HepG2 (cell line): ENCODE measurements at places on chromosomes 6 and 20.
A peak's percentile ranks its signal among the peaks of the same experiment; 100 is the strongest.

GRCh38 chr20:4896971-4897497, 104.3 kb downstream of the SLC23A2 start:
- no peak for DNase-seq
- no peaks in the 10 kb centered on the region for H3K27me3 ChIP-seq
- no peak overlapping the region for H3K27ac ChIP-seq
- H3K36me3 ChIP-seq, result peaks cover 64% of the 10 kb centered on the region
- H3K4me3 ChIP-seq, result no peak overlapping the region
- peaks cover 15% of the 10 kb centered on the region; the same call in 1 of the 2 replicates for H3K4me1 ChIP-seq

DNA sequence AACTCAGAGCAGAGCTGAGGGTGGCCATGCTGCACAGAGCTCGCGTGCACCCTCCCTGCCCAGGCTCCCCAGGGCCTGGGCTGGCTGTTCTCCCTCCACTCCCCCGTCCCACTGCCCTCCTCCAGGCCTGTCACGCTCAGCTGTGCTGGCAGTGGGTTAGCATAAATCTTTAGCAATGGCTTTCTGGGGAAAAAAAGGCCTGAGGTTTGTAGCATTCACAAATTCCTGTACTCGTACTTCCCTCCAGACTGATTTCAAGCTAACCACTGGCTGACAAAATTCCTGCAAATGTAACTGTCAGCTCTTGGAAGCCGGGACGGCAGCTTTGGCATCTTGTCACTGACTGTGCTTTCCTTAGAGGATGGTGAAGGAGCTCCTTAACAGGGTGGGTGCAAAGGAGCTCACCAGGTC, 22.3 kb upstream of the SMOC2 start:
- H3K4me3 ChIP-seq, result no peak overlapping the region
- H3K27me3 ChIP-seq, result peaks cover 77% of the 10 kb centered on the region
- DNase-seq, result no peak
- no peaks in the 10 kb centered on the region for H3K4me1 ChIP-seq

DNA sequence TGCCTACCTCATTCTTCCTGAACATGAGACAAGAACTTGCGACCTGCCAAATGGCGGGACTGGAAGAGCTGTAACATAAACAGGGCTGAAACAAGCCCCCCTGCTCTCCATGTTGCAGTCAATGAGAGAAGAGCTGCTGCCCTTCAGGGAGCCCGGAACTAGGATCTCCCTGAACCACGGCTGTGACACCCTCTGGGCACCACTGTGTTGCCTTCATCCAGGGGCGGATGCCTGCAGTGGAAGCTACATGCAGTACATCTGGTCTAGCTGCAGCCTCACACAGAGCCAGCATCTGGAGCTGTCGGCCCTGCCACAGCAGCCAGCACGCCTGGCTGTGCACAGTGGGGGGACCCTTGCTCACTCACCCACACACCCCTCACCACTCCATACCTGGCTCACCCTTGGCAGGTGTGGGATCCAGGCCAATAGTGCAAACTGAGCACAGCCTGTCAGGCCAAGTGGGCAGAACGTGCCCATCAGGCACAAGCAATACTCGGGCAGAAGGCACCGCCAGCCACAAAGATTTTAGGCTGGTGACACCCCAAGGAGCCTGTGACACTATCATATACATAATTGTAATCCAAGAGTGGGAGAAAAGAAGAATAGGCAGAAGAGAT, 451.3 kb downstream of the HTR1B start:
- H3K36me3 ChIP-seq, result no peaks in the 10 kb centered on the region
- no peak for DNase-seq
- no peaks in the 10 kb centered on the region for H3K27me3 ChIP-seq
- no peak overlapping the region for H3K4me3 ChIP-seq
- no peak overlapping the region for H3K27ac ChIP-seq
- H3K4me1 ChIP-seq, result no peaks in the 10 kb centered on the region

DNA sequence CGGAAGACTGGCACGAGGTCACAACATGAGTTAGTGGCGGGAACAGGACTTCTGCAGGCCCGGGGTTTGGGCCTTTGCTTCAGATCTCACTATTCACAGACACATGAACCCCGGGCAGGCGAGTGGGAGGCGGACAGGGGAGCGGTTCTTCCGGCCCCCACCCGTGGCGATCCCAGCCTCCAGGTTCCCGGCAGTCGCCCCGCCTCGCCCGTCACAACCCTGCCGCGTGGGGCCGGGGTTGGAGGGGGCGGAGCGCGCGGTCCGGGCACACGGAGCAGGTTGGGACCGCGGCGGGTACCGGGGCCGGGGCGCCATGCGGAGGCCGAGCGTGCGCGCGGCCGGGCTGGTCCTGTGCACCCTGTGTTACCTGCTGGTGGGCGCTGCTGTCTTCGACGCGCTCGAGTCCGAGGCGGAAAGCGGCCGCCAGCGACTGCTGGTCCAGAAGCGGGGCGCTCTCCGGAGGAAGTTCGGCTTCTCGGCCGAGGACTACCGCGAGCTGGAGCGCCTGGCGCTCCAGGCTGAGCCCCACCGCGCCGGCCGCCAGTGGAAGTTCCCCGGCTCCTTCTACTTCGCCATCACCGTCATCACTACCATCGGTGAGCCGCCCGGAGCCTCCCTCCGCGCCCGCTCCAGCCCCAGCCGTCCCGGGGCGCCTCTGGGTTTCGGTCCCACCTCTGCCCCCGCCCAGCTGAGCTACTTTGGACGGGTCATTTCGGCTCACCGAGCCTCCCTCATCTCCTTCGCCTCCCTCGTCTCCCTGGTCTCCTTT, at the start of gene KCNK15:
Gene KCNK15 (plus strand): TSS at position 268 of the 769 bp plus-strand sequence. CDS start 46 bp downstream, at position 314.
- DNase-seq, result no peak
- peaks cover 10% of the 10 kb centered on the region for H3K4me1 ChIP-seq
- H3K27ac ChIP-seq, result no peak within 1 kb of the TSS
- no peaks in the 10 kb centered on the region for H3K36me3 ChIP-seq
- peak within 1 kb of the TSS; percentile 62; the same call in 1 of the 2 replicates for H3K4me3 ChIP-seq

GRCh38 chr6:158149641-158150040, 18.4 kb downstream of the SERAC1 start:
- H3K27ac ChIP-seq, result no peak overlapping the region
- no peak for DNase-seq
- peaks cover 25% of the 10 kb centered on the region for H3K4me1 ChIP-seq
- no peak overlapping the region for H3K4me3 ChIP-seq

DNA sequence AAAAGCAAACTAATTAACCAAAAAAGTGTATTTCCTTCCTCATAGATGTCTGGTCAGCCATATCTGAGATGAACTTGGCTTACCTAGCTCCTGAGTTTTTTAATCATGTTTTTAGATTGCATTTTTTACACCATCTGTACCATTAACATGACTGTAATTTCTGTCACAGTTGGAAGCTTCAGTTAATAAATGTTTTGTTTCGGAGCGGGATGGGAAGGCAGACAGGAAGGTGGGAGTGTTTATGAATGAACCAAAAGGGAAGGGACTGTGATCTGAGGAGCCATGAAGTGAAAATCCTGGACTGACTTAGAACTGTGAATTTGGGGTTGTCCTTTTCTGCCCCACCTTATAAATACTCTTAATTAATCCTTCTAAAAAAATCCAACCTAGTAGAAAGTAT, 445.6 kb upstream of the SOX4 start:
- H3K36me3 ChIP-seq, result no peaks in the 10 kb centered on the region
- H3K4me1 ChIP-seq, result peaks cover 16% of the 10 kb centered on the region
- DNase-seq, result no peak
- H3K27ac ChIP-seq, result no peak overlapping the region
- H3K27me3 ChIP-seq, result no peaks in the 10 kb centered on the region

DNA sequence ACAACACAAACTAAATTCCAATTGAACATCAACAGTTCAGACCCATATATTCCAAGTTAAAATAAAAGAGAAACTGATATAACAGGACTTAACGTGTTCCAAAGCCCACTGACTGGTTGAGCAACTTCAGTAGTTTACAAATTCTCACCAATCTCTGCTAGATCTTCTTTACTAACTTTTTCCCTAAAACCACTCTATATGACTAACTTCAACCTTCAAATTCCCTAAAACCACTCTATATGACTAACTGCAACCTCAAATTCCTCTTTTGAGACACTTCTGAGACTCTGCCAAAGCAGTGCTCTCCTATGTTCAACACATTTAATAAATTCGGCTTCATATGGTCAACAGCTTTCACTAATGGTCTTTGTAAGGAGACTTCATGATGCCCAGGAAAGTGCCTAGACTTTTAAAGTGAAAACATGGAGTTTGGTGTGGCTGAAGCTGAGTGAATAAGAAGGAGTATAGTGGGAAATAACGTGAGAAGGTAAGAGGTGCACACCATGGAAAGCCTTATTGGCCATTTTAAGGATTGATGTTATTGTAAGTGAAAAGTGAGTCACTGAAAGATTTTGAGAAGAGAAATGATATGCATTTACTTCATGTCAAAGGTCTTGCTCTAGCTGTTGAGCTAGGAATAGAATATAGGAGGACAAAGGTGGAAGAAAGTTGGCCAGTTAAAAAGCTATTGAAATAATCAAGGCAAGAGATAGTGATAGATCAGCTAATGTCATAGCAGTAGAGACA, 134.0 kb upstream of the HCRTR2 start:
- no peak overlapping the region for H3K4me3 ChIP-seq
- no peaks in the 10 kb centered on the region for H3K4me1 ChIP-seq
- H3K27ac ChIP-seq, result no peak overlapping the region
- no peak for DNase-seq
- no peaks in the 10 kb centered on the region for H3K27me3 ChIP-seq
